ENCODE measurements at places on chromosomes 13 and 19. TPM values are rescaled to one million over a fixed set of nuclear protein-coding genes. Genes with fewer than 3 reads are reported as not detected.

Gene SMIM44
- not detected for total RNA-seq

Gene PSPN
- 1.8 TPM for total RNA-seq

Gene CNFN
- total RNA-seq = 7.8 TPM

GRCh38 chr13:100668408-100668807, 6.2 kb downstream of the TMTC4 start:
- DNase-seq = no peak
- no peak overlapping the region for H3K27ac ChIP-seq
- H3K4me3 ChIP-seq = no peak overlapping the region
- no peaks in the 10 kb centered on the region for H3K27me3 ChIP-seq
- peaks cover 14% of the 10 kb centered on the region for H3K4me1 ChIP-seq

DNA sequence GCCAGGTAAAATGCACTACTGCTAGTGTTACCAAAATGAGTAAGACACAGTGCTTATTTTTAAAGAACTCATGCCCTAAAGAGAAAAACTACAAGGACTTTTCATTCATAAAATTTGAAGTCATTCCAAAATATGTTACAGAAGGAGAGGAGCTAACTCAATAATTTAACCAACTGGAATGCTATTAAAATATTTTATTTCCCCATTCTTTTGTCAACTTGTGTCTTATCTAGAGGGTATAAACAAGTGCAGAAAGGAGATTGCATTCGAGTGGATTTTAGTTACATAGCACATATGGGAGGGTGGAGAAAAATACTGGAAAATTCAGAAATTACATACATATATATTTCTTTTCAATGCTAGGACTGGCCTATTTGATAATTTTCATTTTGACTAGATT, 131.0 kb upstream of the IRS2 start:
- no peak for DNase-seq
- no peak overlapping the region for H3K4me3 ChIP-seq
- no peaks in the 10 kb centered on the region for H3K4me1 ChIP-seq
- no peak overlapping the region for H3K27ac ChIP-seq
- no peaks in the 10 kb centered on the region for H3K27me3 ChIP-seq
- no peaks in the 10 kb centered on the region for H3K36me3 ChIP-seq
